Regular cardiac myocyte (primary cell): ENCODE measurements at places on chromosomes 6 and 20. TPM values are rescaled to one million over a fixed set of nuclear protein-coding genes. Genes with fewer than 3 reads are reported as not detected.

CD93 gene
- total RNA-seq = 2.8 and 3.1 TPM in 2 replicates

NR2E1 gene
- total RNA-seq = not detected in 2 replicates

KHDC1L gene
- not detected in 2 replicates for total RNA-seq

DEF6 gene
- total RNA-seq = 0.56 and 1.3 TPM in 2 replicates

CDSN gene
- total RNA-seq = under 0.01 TPM in 1 of 2 replicates, not detected in the other

EYA4 gene
- total RNA-seq = 0.19 and 2.0 TPM in 2 replicates

VARS2 gene
- total RNA-seq = 14.4 and 16.5 TPM in 2 replicates

ULBP2 gene
- 8.7 and 12.5 TPM in 2 replicates for total RNA-seq

TREM1 gene
- 0.19 and 21.7 TPM in 2 replicates for total RNA-seq

SH3BGRL2 gene
- total RNA-seq = 2.1 and 3.7 TPM in 2 replicates

FRS3 gene
- total RNA-seq = 0.56 and 0.77 TPM in 2 replicates

OXT gene
- total RNA-seq = not detected in 2 replicates

SLC22A2 gene
- under 0.01 TPM in 1 of 2 replicates, not detected in the other for total RNA-seq

ANKRD60 gene
- total RNA-seq = not detected in 2 replicates
